ENCODE measurements at places on chromosomes 2 and 18.
A peak's percentile ranks its signal among the peaks of the same experiment; 100 is the strongest.

DNA sequence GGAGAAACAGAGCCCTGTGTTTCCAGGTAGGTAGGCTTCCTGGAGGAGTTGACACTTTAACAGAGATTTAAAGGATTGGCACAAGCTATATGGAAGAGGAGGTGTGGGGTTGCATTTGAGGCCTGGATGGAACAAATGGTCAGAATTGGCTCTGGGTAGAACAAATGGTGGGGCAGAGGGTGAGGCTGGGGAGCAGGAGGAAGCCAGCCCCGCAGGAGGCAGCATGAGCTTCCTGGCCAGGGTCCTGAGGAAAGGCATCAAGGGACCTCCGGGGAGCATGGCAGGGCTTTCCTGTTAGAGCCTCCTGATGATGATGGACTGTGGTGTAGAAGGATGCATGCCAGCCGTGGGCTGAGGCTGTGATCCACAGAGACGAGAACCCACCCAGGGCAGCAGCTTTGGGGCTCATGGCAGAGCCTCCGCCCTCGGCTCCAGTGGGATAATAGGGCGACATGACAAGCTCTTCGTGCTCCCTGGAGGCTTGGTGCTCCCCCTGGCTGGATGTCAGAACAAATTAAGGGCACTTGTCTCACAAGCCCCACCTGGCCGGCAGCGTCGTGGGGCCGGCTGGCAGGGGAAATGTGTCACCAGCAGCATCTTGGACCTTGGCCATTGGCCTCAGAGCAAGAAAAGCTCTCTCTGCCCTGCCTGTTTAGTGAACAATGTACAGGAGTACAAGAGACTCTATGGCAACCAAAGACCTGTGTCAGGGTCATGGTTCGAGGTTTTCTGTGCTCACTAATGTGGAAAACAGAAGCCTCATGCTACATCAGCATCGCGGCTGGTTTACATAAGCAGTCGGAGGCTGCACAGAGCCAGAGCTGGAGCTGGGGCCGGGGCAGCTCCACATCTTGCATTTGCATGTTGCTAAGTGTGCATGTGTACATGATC, 153.5 kb downstream of the MYCN start:
- DNase-seq, result peak; percentile 80

- no peak for DNase-seq
These were observed 1249.2 kb upstream of the ZEB2 start for GRCh38 chr2:145769011-145769716.

- DNase-seq, result no peak
These were observed 912.8 kb downstream of the NRXN1 start for GRCh38 chr2:50118905-50119702.

GRCh38 chr18:22956226-22956625, 23.1 kb downstream of the RBBP8 start:
- DNase-seq, result no peak

- no peak for DNase-seq
These were observed 31.3 kb upstream of the BAZ2B start for GRCh38 chr2:159647667-159648066.

DNA sequence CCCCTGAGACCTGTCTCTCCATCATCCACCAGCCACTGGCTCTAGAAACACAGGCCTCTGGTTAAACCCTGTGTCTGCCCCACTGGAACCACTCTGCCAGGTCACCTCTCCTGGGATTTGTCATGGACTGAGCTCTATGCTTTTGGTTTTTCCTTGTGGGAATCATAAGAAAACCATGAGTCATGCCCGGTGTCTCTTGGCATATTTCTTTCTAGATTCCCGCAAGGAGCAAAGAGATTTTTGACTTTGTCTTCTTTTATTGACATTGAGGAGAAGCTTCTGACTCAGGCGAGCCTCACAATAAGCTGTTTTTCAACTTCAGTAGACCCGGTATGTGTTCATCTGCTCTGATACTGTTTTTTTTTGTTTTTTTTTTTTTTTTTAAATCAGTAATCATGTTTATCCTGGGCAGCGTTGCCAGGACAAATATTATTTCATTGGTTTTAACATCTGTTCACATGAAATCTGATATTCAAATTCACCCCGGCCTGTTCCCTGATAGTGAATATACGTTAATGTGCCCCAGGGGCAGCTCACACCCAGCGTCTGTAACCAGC, 207.1 kb downstream of the ACKR3 start:
- no peak for DNase-seq

DNA sequence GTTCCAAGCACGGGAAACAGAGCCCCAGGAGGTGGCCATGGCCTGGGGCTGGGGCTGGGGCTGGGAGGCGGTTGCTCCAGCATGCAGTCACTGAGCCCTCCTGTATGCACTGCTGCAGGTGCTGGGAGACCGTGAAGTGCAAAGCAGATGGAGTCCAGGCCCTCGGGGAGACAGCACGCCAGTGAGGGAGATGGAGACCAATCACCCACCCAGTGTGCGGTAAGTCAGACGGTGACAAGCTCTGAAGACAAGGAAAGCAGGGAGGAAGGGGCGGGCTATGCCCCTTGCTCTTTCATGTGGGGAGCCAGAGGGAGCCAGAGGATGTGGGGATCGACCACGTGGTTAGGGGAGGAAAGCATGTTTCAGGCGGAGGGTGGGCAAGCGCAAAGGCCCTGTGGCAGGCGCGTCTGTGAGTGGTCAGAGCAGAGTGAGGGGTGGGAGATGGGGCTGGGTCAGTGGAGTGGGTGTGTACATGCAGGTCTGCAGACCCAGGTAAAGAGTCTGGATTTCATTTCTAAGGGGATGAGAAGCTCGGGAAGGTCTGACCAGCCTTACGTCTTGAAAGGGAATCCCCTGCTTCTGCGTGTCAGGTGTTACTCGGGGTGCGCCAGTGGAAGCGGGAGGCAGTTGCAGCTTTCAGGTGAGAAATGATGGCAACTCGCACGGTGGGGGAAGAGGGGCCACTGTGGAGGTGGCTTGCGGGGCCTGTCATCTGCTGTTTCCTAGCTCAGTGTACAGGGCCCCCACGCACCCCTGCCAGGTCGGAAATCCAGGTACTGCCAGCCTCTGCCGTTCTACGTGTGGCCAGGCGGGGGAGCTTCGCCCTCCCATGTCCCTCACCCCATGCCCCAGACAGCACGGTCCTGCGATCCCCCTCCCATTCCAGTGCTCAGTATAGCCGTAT, 19.4 kb downstream of the RRM2 start:
- DNase-seq, result peak; percentile 42

- no peak for DNase-seq
These were observed 85.8 kb downstream of the POU3F3 start for GRCh38 chr2:104939570-104940217.

DNA sequence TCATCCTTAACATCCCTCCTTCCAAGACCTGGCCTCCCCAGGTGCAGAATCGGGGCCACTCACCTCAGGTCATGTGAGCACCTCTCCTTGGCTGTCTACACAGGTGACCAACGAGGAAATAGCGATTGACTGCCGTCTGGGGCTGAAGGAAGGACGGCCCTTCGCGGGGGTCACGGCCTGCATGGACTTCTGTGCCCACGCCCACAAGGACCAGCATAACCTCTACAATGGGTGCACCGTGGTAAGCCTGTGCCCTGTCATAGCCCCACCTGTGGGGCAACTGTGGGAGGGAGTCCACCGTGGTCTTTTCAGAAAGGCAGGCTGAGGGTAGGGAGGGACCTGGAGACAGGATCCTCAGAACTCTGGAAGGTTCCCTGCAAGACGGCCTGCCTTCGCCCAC, 54.3 kb downstream of the BOLA3 start:
- no peak for DNase-seq

DNA sequence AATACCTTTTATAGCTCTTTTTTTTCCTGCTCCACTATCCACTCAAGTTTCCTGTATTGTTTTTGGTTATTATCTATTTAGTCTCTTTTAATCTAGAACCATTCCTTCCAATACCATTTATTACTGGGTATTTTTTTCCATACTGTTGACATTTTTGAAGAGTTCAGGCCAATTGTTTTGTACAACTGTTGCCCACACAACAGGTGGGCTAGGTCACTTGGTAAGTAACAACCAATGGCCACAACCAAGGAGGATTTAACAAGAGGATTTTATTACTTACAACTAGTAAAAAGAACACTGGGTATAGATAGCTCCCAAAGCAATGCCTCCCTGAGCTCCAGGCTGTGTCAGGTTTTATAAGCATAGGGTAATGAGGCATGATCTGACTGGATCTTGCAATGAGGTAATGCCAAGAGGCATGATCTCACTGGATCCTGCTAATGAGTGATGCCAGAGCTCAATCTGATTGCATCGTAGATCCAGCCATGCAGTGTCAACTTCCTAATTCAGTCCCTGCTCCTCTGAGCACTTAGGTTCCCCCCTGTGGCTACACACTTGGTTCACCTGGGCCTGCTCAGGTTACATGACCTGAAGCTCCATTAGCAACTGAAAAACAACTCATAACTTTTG, 7.1 kb upstream of the CEP68 start:
- no peak for DNase-seq

DNA sequence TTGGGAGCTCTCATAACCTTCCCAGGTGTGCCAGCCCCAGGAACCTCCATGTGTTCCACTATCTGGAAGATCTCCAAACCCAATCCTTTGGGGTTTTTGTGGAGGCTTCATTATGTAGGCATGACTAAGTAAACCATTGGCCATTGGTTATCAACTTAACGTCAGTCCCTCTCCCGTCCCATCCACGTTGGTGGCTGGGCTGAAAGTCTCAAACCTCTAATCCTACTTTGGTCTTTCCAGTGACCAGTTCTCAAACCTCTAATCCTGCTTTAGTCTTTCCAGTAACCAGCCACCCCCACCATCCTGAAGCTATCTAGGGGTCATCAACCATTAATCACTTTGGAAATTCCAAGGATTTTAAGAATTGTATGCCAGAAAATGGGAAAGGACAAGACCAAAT, 704.7 kb upstream of the TMEFF2 start:
- DNase-seq, result no peak

DNA sequence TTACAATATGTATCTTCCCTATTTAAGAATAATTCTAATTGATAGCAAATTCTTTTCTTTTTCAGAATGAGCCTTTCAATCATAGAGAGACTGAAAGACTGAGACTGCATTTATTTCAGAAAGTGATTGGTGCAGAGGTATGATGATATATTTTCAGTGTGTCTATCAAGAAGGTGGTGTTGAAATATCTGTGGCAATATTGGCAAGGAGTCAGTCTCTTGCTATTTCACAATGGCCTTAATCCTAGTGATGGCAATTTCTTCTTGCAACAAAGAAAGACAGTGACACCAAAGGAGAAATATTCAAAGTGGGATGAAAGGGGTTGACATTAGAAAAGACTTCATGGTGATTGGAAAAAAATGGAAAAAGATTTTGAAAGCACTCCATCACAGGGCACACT, 21.7 kb upstream of the ZBTB14 start:
- DNase-seq, result no peak

GRCh38 chr2:2633017-2633416, 301.9 kb upstream of the MYT1L start:
- DNase-seq, result no peak

DNA sequence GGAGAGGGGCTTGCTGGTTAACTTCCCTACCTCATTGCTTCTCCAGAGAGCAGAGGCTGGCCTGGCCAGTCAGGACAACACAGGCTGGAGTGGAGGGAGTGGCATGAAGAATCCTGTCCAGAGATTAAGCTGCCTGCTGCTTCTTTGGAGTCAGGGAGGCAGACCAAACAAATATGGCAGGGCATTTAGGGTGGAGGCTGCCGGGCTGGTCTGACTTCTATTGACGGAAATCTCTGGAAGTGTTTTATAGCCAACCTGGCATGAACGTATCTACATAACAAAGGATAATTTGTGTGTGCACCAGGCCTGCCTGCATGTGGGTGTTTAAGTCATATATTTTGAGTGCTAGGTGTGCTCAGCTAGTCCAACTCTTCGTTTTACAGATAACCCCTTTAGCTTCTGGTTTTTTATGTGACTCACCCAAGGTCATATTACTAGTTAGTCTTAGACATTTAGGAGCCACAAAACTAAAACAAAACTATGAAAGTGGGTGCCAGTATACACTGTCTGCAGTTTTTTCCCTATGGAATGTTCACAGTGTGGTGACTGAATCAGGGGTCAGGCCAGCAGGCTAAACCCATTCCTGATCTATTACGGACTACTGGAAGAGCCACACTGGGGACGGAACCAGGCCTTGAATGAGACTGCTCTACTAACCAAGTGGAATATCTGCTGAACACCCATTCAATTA, 5.5 kb downstream of the NPC1 start:
- no peak for DNase-seq

- no peak for DNase-seq
These were observed 5.5 kb downstream of the EN1 start for GRCh38 chr2:118841828-118842461.

- DNase-seq, result no peak
These were observed 36.3 kb downstream of the PTPRM start for GRCh38 chr18:7603259-7604000.

DNA sequence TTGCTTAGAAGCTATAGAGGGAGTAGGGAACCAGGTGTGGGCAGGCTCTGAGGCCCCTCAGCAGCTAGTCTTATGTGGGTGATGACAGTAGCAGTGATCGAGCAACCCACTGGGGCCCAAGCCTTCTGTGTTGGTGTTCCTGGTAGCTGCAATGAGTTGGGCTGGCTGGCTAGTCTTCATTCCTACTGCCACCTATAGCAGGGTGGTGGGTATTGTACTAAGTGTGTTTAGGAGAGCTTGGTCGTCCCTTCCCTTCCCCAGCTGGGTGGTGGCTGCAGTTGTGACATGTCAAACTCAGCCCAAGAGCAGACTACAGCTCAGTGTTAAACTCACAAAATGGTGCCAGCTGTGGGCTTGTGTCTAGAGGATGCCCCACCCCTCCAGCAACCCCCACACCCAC, 486.1 kb upstream of the UBE2E3 start:
- no peak for DNase-seq

- DNase-seq, result no peak
These were observed 62.0 kb upstream of the FZD5 start for GRCh38 chr2:207831584-207832248.

- DNase-seq, result no peak
These were observed 41.3 kb downstream of the NTSR2 start for GRCh38 chr2:11628675-11629074.

- DNase-seq, result no peak
These were observed 168.3 kb downstream of the PRPF40A start for GRCh38 chr2:152548996-152549395.

Measured in hepatocyte (in vitro differentiated cells).